ENCODE measurements at places on chromosomes 6 and 20.

- H3K36me3 ChIP-seq, result no peaks in the 10 kb centered on the region
- H3K4me3 ChIP-seq, result no peak overlapping the region
- H3K27ac ChIP-seq, result no peak overlapping the region
- no peaks in the 10 kb centered on the region for H3K4me1 ChIP-seq
- no peaks in the 10 kb centered on the region for H3K27me3 ChIP-seq
Observed at GRCh38 chr6:39353698-39354315, 31.3 kb upstream of the KCNK16 start.

DNA sequence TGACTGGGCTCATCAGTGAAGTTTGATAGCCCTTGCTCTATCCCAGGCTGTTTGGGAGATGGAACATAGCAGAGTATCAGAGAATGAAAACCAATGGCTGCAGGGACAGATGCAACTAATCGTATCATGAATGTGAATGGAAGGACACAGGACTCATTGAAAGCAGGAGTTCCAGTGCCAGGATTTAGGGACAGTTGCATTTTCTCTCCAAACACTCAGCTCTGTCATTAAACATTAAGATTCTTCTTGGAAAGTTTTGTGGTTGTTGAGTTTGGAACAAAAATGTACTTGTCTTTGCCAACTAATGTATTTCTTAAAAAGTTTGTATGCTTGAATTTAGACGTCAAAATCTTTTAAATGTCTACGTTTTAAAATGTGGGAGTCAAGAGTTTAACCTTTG is 31.0 kb upstream of the GSTA5 start:
- no peak for DNase-seq
- H3K4me1 ChIP-seq, result no peaks in the 10 kb centered on the region
- no peak overlapping the region for H3K4me3 ChIP-seq
- H3K27ac ChIP-seq, result no peak overlapping the region
- no peaks in the 10 kb centered on the region for H3K27me3 ChIP-seq
- H3K36me3 ChIP-seq, result no peaks in the 10 kb centered on the region

DNA sequence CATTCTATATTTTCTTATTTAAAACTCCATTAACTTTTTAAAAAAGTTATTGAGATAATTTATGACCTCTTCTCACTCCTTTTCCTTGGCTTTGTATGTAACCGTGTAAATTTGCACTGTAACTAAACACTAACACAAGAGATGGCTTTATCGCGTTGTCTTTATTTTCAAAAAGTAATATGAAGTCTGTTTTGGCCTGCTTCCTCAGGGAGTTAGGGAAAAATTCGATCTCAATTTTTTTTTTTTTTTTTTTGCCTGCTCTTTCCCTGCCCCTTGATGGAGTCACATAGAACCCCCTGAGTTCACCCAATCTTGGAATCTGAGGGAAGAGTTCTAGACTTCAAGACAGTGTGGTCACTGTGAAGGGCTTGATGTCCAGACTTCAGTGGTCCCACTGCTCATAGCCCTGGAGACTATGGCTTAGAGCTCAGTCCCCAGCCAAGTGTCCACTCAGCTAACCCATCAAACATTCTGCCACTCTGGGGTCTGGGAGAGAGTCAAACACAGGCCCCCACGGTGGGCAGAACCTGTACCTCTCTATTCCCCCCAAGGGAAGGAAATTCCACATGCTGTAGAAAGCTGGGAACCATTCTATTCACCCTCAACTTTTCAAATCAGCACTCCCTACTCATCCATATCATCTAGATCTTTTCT is 15.7 kb upstream of the TBC1D22B start:
- H3K27ac ChIP-seq, result peak overlapping the region; percentile 87
- H3K4me3 ChIP-seq, result no peak overlapping the region
- no peak for DNase-seq
- peaks cover 48% of the 10 kb centered on the region for H3K4me1 ChIP-seq
- H3K36me3 ChIP-seq, result no peaks in the 10 kb centered on the region

DNA sequence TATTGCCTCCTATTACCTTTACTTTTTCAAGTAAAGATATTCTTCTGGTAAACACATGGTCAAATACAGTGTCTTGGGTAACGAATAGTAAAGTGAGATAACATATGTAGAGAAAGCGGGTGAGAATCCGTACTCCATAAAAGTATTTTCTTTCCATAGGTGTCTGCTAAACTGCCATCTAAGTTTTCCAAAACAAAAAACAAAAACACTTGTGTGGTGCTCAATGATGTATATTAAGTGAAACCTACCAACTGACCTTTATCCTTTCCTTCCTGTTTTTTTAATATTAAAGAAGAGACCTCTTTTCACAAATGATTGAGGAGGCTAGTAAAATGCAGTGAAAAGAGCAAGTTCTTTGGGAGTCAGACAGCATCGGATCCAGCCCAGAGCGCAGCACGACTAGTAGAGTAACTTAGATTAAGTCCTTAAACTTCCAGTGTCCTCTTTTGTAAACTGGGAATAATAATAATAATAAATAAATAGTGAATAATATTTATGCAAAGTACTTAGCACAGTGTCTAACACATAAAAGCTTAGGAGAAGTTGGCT is 437 bp upstream of the CDKAL1 start:
- H3K27me3 ChIP-seq, result no peaks in the 10 kb centered on the region
- H3K4me3 ChIP-seq, result peak overlapping the region; percentile 85
- peaks cover 20% of the 10 kb centered on the region for H3K4me1 ChIP-seq
- no peak for DNase-seq
- peak overlapping the region; percentile 81 for H3K27ac ChIP-seq

DNA sequence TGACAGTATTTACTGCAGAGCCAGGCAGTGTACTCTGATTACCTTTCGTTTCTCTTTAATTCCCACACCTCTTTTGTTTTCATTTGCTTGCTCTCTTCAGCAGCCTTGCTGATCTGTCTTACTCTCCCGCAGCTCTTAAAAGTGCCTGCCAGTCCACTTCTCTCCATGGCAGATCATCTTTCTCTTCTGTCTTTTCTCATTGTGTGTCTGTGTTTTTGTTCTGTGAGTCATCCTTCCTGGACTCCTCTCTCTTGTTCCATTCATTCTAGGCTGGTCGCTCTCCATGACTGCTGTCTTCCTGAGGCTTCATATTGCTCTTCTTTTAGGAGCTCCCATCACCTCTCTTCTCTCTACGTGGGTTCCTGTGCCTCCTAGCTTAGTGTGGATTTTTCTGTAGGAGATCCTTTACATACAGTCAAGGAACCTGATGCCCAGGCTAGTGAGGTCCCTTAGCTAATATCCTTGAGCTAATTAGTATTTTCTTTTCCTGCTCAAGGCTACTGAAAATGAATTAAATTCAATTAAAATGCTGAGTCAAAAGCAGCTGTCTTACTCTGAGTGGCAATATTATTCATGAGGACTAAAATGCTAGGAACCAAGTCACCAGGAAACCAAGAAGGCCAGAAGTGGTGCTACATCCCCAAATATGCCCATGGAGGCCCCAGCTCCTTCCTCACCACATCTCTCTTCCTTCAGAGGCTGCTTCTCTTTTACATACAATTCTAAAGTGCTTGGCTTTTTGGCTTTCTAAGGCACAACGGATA is 86.1 kb downstream of the SLX4IP start:
- DNase-seq, result no peak

Measured in vagina (tissue), 2 donors.